ENCODE measurements at places on chromosomes 6 and 20. TPM values are rescaled to one million over a fixed set of nuclear protein-coding genes. Genes with fewer than 3 reads are reported as not detected.

The DPPA5 gene
- total RNA-seq, result not detected

The NOX3 gene
- not detected for total RNA-seq

The PHACTR2 gene
- total RNA-seq, result 3.3 TPM

The CLPSL2 gene
- 0.99 TPM for total RNA-seq

All from A549 treated with Hydrocortisone at 1 μM for 4 hours (cell line).